Heart right ventricle (tissue), 16 donors: ENCODE measurements at places on chromosomes 7 and 10.

GRCh38 chr10:103792547-103792946 lies 62.8 kb downstream of the SH3PXD2A start:
- DNase-seq, result no peak

- no peak for DNase-seq
Observed at GRCh38 chr7:98418636-98419315, 17.9 kb upstream of the BAIAP2L1 start.

DNA sequence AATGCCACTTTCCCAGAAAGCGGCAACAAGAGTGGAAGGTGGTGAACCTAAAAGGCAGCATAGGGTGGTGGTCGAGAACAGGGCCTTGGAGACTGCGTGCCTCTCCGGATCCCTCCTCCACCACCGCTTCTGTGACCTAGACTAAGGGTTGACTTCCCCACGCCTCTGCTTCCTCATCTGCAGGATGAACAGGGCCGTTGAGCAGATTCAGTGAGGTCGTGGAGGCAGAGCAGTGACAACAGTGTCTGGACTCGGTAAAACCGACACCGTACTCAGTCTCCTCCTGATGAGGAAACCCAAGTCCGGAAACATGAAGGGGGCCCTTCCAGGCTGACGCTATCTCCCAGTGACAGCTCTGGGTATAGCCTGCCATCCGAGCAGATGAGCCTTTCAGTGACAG lies 162.6 kb downstream of the CELF2 start:
- no peak for DNase-seq

DNA sequence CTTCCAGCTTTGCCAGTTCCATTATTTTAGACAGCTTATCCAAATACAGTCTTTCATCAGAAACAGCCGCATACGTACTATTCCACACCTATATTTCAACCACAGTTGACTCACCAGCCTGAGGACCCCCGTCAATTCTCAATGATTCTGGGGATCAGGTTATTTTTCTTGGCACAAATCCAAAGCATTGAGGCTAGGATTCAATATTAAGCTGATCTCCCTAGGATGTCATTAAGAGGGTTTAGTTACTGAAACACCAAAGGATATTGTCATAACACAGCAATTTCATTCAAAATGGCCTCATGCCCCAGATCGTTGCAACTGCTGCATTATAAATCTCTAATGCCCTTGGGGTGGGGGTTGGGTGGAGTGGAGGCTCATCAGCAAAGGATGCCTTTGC lies 214.6 kb downstream of the PTEN start:
- DNase-seq, result no peak

DNA sequence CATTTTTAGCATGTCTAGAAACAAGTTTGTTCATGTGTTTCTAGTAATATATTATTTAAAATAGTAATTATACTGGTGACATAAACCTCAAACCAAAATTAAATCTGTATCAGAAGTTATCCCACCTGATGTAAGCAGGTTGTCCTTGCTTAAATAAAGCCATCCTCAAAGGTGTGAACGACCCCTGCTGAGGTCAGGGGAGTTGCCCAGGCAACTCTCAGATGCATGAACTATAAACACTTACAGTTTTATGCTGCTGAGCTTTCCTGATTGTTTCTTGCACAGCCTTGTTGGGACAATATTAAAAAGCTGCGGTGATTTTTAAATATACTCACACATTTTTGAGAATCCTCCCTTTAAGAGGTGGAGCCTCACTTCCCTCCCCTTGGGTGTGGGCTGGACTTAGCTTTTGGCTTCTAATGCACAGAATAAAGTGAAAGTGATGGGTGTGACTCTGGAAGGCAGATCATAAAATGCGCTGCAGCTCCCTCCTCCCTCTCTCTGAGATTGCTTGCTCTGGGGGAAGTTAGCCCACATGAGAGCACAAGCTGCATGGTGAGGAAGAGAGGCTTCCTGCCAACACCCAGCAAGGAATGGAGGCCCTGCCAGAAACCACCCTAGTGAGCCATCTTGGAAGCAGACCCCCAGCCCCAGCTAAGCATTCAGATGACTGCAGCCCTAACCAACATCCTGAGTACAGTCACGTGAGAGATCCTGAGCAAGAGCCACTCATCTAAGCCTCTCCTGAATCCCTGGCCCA lies 152.7 kb downstream of the SKIDA1 start:
- DNase-seq, result no peak

DNA sequence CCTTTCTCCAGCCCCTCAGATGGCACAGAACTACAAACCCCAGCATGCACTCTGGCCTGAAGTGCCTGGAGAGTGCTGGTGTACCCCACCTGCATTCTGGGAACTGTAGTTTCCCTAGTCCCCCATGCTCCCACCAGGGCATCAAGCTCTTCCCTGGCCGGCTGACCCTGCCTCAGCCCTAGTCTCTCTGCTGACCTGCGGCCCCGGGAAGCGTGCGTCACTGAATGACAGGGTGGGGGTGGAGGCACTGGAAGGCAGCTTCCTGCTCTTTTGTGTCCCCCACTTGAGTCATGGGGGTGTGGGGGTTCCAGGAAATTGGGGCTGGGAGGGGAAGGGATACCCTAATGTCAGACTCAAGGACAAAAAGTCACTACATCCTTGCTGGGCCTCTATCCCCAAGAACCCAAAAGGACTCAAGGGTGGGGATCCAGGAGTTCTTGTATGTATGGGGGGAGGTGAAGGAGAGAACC lies 2.1 kb downstream of the NOS3 start:
- DNase-seq, result peak; percentile 75

DNA sequence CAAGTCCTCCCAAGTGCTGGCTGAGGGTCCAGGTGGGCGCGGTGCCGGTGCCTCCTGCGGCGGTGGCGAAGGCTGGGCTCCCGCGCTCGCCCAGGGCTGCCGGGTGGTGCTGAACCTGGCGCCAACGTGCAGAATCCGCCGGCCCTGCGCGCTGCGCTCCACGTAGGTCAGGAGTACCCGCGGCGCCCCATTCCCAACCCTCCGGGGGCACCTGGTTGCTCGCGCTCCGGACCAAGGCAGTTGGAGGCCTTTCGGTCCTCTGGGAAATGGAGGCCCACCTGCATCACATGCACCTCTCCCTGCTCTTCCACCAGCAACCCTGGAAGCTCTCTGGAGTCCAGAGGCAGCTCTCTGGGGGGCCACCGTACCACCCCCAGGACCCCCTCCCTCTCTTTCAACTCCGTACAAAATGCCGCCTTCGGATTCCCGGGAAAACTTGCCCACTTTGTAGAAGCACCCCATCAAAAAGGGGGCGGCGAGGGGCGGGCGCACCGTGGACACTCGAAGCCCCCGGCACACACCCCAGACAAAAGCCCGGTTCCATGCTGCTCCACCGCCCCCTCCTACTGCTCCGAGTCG lies 745 bp downstream of the SLC16A9 start:
- DNase-seq, result peak; percentile 6

- DNase-seq, result peak; percentile 98
Observed at GRCh38 chr7:73578342-73579128, at the start of gene TBL2. Gene TBL2, minus strand, starts transcription at chr7:73578579. Its CDS starts 30 bp downstream, at chr7:73578549.

GRCh38 chr10:117950408-117950807 lies 96.3 kb downstream of the RAB11FIP2 start:
- no peak for DNase-seq

DNA sequence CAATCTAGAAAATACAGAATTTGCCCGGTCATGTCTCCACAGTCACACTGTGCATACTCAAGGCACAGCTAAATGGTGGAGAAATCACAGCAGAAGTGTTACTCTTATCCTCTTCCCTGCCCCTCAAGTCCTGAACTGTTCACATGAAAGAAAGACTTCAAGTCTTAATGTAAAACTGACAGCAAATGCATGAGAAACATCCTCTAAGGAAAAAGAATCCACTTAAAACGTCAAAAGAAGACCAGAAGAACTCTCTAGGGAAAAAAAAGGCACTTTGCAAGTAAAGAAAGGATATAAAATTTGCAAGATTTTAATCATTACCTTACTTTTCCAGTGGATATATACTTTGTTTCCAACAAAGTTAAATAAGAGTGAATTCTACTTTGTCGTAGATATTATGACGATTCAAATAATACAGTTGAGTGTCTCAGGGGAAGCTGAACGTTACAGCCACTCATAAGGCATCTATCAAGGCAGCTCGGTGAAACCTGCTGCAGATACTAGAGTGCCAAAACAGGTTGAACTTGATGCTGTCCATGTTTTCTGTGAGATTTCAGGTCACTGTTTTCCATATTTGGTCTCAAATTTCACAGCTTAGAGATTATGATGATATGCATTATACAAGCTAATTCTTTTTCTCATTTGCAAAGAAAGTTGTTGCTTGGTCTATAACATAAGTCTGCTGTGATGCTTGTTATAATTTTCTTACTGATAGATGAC lies 155.0 kb downstream of the CTTNBP2 start:
- DNase-seq, result no peak

GRCh38 chr7:101859411-101860106 lies 42.1 kb downstream of the CUX1 start:
- DNase-seq, result no peak

GRCh38 chr7:107037717-107038603 lies 6.5 kb upstream of the PRKAR2B start:
- no peak for DNase-seq
